ENCODE measurements at places on chromosomes 7 and 10.

DNA sequence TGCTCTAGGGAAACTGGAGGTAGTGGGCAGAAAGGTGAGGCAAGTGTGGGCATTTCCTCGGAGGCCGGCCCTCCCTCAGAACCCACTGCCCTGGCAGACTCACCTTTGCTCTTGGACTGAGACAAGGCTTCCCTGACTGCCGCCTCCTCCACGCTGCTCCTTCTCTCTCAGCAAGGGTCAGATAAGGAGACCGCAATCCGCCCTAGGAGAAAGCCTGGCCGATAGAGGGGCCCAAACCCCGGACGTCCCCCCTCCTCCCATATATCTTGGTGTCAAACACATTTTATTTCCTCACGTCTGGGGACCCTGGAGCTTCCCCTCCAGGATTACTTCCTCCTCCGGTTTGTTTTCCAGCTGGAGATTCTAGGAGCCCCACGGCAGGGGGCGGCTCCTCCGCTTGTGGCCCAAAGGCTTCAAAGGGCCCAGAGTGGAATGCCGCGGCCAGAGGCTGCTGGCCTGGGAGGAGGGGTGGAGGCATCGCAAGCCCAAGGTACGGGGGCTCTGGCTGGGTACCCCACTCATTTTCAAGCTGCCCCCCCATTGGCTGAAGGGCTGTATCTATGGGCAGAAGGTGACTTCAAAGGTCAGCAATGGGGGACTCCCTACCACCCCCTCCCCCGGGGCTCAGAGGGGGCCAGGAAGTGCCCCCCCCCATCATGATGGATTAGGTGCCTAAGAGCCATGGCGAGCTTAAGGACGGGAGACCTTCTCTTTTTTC is 31.7 kb upstream of the LBX1 start:
- DNase-seq: no peak

GRCh38 chr7:45156516-45157272 is 897 bp upstream of the RAMP3 start:
- no peak for DNase-seq

- DNase-seq: no peak
Measured at GRCh38 chr10:99973190-99973589, 36.6 kb downstream of the DNMBP start.

DNA sequence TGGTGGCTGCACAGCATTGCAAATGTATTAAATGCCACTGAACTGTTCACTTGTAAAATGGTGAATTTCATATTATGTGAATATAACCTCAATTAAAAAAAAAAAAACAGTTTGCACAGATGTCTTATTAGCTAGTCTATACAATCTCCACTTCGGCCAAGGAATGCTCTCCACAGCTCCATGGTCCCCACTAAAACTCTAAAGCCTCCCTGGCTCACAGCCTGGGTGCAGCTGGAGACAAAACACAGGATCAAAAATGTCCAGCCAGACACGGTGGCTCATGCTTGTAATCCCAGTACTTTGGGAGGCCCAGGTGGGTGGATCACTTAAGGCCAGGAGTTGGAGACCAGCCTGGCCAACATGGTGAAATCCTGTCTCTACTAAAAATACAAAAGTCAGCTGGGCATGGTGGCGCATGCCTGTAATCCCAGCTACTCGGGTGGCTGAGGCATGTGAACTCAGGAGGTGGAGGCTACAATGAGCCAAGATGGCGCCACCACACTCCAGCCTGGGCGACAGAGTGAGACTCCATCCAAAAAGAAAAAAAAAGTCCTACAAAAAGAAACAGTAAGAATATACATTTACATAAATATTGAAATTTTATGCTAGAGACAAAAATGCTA is 66.0 kb downstream of the SRPK2 start:
- no peak for DNase-seq

DNA sequence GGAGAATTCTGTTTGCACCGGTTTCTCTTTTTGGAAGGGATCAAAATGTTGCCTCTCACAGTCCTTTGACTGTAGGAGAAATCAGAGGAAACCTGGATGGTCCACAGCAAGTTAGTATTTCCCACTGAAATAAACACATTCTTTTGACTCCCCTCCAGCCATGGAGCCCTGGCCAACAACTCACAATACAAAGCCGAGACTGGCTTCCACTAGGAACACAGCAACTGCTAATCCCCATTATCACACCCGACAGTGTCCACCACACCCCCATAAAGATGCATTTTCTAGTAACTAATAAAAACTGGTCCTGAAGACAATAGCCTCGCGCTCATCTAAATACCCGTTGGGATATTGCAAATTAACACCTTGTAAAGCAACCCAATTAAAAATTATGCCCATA is 798 bp upstream of the MACROH2A2 start:
- no peak for DNase-seq

DNA sequence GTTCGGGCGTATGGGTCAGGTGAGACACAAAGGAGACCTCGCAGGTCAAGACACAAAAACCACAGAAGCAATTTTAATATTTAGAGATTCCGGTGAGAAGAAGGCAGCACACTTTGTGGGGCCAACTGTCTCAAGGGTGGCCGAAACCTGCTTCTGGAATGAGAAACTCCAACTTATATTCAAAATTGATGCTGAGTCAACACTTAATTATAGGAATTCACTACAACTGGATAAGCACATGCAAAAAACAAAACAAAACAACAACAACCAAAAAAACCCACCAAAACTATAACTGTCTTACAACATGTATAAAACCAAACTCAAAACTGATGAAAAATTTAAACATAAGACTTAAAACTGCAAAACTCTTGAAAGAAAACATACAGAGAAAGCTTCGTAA is 593.3 kb downstream of the POM121L12 start:
- no peak for DNase-seq

- no peak for DNase-seq
Measured at GRCh38 chr7:30805931-30806330, 34.7 kb downstream of the MINDY4 start.

- DNase-seq: peak; percentile 95
Measured at GRCh38 chr10:72319416-72320254, 35.1 kb downstream of the DNAJB12 start.

GRCh38 chr10:25047088-25047487 is 30.7 kb downstream of the THNSL1 start:
- no peak for DNase-seq

DNA sequence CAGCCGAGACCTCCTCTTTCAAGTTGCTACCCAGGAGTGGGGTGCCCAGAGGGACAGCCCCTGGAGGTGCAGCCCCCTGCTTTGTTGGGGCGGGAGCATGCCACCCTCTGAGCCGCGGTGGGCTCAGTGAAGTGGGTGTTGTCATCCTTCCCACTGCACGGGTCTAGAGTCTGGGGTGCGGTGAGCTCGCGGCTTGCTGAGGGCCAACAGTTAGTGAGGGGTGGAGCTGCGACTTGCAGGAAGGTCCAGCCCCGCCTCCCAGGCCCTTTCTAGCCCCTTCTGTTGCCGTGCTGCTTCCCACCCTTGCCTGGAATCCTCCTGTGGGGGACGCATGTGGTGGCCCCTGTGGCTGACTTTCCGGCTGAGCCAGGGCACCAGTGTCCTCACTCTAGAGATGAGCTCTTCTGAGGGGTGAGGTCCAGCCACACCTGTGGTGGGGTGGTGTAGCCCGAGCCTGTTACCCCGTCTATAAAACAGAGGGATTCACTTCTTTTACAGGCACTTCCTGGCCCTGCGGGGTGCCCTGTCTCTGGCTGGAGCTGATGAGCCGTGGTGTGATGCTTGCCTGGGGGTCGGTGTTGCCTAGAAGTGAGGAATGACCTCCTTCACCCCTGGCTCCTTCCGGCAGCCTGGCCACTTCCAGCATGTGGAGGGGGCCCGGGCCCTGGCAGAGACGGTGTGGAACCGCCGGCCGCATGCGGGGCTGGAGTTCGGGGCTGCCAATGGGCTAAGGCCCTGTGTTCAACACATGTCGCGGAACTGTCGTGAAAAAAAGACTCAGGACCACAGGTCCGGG is 127.9 kb downstream of the FAM53B start:
- no peak for DNase-seq

DNA sequence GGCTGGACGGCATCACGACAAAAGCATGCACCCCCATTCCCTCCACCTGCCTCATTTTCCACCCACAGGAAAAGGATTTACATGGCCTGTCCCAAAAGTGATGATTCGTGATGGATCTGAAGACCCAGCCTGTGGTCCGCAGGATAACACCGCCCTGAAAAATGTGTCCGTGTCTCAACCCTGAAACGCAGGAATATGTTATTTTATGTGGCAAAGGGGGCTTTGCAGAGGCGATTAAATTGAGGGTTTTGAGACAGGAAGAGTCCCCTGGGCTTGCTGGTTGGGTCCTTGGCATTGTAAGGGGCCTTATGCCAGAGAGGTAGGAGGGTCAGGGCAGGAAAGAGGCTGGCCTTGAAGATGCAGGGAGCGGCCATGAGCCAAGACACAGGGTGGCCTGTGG is 80.2 kb upstream of the PPP2R2D start:
- no peak for DNase-seq

- peak; percentile 88 for DNase-seq
Measured at GRCh38 chr10:73940634-73941221, 29.8 kb downstream of the PLAU start.

- DNase-seq: no peak
Measured at GRCh38 chr10:79079054-79079397, 10.3 kb downstream of the ZMIZ1 start.

- DNase-seq: no peak
Measured at GRCh38 chr10:26372513-26373354, 65.4 kb upstream of the APBB1IP start.

DNA sequence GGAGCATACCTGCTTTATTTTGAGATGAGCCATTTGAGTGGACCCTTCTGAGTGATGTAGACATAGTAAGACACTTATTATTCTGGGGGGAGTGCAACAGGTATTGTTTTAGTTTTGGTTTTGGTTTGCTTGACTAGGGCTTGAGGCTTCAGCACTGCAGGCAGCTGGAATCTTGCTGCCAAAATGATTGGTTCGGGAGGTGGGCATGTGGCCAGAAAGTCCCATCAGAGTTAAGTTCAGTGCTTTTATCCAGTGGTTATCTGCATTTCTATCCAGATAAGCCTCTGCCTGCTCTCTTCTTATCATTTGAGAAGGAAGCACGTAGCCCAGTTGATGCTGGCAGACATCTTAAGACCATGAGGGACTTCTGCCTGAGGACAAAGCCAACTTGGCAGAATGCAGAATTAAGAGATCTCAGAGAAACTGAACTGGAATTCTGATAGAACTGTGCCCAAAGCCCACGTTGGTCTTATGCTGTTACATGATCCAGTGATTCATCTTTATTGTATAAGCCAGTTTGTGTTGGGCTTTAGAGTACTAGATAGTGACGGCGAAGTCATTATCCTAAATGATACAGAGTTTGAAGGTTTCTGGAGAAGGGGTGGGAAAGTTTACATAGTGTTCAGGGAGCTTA is 9.6 kb upstream of the JAZF1 start:
- DNase-seq: no peak

DNA sequence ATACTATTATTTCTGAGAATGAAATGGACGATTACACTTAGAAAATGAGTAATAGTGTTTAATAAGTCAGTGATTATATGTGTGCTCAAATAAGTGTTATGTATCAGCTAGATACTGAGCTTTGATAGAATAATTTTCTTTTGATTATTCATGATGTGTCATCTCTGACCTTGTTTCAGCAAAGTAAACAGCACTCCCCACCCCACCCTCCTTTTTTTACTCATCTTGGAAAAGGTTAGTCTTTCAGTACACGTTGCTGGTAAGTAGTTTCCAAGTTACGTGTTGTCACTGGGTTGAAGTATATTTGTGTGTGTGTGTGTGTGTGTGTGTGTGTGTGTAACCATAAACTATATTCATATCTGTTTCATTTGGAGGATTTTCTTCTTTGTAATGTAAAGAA is 84.1 kb downstream of the GNAI1 start:
- peak; percentile 52 for DNase-seq

GRCh38 chr7:30226614-30227268 is 57.7 kb upstream of the ZNRF2 start:
- DNase-seq: no peak

DNA sequence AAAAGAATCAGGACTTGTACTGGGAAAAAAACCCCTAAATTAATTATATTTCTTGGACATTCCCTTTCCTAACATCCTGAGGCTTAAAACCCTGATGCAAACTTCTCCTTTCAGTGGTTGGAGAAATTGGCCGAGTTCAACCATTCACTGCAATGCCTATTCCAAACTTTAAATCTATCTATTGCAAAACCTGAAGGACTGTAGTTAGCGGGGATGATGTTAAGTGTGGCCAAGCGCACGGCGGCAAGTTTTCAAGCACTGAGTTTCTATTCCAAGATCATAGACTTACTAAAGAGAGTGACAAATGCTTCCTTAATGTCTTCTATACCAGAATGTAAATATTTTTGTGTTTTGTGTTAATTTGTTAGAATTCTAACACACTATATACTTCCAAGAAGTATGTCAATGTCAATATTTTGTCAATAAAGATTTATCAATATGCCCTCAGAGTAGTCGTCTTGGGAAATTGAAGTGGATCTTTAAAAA is 6.6 kb downstream of the EMX2 start:
- no peak for DNase-seq

DNA sequence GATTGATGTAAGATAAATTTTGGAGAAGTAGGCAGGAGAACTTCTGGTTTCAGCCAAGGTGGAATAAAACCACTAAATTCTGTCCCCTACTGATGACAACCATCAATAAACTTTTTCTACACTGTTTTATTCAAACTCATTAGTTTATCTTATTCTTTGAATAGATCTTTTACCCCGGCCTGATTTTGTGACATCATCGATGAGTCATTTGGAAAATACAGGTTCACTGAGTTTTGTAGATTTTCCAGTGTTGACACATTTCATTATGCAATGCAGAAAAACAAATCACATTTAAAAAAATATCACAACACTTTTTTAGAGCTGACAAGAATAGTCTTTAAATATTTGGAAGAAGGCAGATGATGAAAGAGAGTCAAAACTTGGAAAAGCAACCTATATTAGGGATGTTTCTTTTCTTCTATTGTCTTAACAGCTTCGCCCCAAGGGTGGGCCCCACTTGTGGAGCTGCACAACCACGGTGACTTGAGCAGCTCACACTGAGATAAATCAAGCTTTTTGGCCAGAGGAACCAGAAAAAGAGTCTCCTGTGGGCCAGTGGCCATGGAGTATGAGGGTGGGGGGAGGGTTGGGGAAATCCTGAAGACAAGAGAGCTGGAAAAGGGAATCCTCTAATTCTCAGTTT is 112.8 kb downstream of the PTEN start:
- DNase-seq: peak; percentile 11

GRCh38 chr10:26156019-26156418 is 60.6 kb upstream of the GAD2 start:
- DNase-seq: no peak

GRCh38 chr10:44907556-44907955 is 3.6 kb upstream of the TMEM72 start:
- no peak for DNase-seq

- no peak for DNase-seq
Measured at GRCh38 chr10:57621466-57621865, 646.2 kb downstream of the IPMK start.

GRCh38 chr7:98162758-98163157 is 48.5 kb upstream of the BHLHA15 start:
- no peak for DNase-seq

DNA sequence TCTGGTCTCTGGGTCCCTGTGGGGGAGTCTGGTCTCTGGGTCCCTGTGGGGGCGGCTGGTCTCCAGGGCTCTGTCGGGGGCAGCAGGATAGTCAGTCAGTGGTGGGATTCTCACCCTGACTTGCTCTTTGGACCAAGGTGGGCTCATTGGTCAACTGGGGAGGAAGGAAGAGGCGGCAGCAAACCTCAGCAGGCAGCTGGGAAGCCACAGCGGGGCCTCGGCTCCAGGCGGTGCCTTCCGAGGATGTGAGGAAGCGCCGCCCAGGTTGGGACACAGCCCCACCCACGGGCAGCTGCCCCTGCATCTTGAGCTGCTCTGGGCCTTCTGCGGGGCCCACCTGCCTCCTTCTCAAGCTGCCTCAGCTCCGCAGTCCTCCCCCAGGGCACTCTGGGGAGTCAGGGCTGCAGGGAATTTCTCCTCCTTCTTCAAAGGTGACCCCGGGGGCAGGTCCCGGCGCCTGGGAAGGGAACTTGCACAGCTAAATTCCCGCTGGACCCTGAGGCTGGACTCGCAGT is 20.4 kb upstream of the KNDC1 start:
- no peak for DNase-seq
